ENCODE measurements at places on chromosomes 12 and 14.
A peak's percentile ranks its signal among the peaks of the same experiment; 100 is the strongest.

GRCh38 chr12:57732726-57733593 lies 5.6 kb downstream of the AGAP2 start:
- no peak for DNase-seq

GRCh38 chr14:91835197-91835919 lies 32.0 kb downstream of the TC2N start:
- peak; percentile 23 for DNase-seq

GRCh38 chr12:47808574-47809365 lies 10.9 kb downstream of the HDAC7 start:
- peak; percentile 71 for DNase-seq

GRCh38 chr12:8475508-8476203 lies 19.9 kb downstream of the CLEC6A start:
- no peak for DNase-seq

GRCh38 chr12:62379026-62379722 lies 87.5 kb upstream of the MON2 start:
- DNase-seq: no peak

DNA sequence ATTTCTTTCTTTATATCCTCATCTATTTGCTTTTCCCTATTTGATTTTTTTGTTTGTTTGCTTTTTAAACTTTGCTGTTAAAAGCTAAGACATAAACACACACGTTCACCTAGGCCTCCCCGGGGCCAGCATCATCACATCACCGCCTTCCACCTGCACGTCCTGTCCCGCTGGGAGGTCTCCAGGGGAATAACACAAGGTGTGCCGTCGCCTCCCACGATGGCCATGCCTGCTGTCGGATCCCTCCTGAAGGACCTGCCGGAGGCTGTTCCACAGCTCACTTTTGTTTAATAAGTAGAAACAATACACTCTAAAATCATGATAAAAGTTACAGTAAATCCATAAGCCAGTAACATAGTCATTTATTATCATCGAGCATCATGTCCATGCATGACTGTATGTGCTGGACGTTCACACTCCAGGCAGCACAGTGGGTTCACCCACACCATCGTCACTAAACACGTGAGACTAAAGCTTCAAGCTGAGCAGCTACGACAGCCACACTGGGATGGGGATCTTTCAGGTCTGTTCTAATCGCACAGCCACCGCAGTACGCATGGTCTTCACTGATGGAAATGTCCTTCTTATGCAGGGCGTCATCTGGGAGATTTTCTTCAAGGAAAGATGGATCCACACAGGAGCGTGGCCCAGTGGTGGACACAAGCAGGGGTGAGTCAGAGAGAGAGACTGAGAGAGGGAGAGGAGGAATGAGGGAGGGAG lies 3.6 kb downstream of the RIMBP2 start:
- no peak for DNase-seq

- no peak for DNase-seq
Observed at GRCh38 chr12:16675438-16675837, 69.5 kb upstream of the LMO3 start.

- DNase-seq: no peak
Observed at GRCh38 chr12:132872073-132872855, 15.1 kb downstream of the CHFR start.

DNA sequence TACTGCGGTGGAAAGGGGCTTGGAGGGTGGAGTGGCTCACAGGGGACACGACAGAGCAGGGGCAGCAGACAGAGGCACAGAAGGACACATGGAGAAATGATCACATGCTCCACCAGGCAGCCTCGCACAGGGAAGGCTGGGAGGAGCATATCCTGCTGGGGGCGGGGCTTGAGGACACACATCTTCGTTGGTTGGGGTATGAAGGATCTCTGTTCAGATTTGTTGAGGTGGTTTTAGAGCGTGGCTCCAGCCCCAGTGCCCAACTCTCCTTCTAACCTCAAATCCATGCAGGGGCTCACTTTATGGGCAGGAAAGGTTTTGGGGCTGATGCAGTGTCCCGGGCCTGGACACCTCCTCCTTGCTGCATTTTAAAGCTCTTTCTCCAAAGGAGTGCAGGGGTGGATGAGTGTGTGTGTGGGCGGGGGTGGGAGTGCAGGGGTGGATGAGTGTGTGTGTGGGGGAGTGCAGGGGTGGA lies 733 bp upstream of the P3H3 start:
- peak; percentile 80 for DNase-seq

DNA sequence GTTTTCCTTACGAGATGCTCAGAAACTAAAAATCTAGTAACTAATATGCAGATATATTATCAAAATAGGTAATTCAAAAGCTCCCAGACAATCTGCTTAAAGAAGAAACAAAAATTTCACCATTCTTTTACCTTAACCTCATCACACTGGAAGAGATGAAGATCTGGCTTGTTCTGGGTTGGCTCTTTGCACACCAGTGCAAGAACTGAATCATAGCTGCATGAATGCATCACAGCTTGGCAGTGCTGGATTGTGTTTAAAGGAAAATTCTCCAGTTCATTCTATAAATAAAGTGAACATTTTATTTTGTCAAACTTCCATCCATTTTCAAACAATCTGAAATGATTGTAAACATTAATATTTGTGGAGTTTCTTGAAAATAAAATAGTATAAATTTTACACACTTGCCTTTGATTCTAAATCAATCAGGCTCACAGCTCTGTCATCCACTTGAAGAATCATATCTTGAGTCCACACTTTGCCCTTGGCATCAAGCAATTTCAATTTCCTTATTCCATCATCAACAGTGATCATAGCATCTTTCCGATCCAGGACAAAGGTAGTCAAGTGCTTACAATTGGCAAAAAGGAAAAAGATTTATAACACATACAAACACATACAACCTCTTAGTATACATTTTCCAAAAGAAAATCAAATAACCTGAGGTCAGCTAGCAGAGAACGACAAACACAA lies 119.8 kb downstream of the EPS8 start:
- DNase-seq: no peak

DNA sequence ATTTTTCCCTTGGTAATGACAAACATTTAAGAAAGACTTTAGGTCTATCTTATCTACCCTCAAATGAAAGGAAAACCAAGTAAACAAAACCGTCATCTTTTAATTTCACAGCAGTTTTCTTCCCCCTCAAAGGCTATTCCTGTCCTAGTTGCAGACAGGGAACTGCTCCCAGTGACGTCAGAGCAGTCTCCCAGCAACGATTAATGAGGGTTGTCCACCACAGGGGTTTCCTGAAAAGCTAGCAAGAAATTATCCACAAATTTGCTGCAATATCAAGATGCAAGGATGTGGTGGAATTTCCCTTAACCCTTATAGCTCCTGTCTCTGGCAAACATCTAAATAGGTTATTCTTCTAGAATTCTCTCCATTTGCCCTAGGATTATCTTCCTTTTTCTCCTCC lies 89.1 kb upstream of the STAC3 start:
- no peak for DNase-seq

DNA sequence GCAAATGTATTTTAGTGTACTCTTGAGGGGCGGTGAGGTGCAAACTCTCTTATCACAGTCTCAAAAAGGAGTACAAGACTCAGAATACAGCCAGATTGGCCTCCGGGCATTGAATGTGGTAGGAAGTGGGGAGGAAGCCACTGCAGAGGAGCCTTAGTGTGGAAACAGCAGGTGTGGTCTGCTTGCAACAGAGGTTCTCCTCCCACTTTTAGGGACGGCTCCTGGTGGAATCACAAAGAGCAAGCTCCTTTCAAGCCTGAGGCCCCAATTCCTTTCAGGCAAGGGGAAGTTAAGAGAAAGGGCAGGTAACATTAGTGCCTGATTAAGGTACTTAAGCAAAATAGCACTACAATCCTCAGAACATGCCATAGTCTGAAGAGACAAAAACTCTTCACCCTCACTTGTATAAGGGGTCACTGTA lies 23.7 kb upstream of the SLC2A3 start:
- peak; percentile 84 for DNase-seq

- no peak for DNase-seq
Observed at GRCh38 chr14:92716131-92716530, 32.3 kb downstream of the LGMN start.

DNA sequence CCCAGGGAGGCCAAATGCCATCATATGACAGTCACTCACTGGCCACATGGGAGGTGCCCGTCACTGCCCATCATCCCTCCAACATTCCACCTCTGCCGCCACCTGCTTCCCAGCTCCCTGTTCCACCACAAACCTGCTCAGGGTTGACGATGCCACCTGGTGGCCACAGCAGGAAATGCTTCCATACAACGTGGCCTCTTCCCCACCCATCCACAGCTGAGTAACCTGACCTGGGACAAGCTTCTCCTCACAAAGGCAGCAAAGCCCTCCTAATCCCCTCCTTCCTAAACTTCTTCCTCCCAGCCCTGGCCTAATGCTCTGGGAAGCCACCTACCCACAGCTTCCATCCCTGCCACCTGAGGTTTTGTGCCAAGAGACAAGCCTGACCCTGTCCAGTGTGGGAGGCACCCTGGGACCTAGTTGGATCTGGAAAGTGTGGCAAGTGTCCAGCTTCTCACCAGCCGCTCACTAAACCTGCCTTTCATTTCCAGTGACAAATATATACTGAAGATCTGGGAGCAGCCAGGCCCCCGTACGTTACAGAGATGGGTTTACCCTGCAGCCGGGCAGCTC lies 4.3 kb downstream of the DEGS2 start:
- DNase-seq: peak; percentile 56

DNA sequence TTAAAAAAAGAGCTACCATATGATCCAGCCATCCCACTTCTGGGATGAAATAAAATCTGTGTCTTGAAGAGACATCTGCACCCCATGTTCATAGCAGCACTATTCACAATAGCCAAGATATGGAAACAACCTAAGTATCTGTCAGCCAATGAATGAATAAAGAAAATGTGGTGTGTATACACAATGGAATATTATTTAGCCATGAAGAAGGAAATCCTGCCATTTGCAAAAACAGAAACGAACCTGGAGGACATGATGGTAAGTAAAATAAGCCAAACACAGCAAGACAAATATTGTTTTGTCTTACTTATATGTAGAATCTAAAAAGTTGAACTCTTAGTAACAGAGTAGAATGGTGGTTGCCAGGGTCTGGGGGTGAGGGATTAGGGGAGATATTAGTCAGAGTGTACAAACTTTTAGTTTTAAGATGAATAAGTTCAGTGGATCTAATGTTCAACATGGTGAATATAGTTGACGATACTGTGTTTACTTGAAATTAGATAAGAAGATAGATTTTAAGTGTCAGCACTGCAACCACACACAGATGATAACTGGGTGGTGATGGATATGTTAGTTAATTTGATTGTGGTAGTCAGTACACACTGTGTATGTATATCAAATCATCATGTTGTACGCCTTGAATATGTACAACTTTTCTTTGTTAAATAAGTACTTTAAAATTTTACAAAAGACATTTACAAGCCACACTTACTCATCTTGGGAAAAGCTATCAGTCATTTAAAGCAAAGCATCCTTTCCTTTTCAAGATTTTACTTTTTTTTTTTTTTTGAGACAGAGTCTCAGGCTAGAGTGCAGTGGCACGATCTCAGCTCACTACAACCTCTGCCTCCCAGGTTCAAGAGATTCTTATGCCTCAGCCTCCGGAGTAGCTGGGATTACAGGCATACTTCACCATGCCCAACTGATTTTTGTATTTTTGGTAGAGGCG lies 89.9 kb downstream of the BICD1 start:
- DNase-seq: no peak

GRCh38 chr12:69756088-69756755 lies 17.6 kb downstream of the RAB3IP start:
- no peak for DNase-seq

DNA sequence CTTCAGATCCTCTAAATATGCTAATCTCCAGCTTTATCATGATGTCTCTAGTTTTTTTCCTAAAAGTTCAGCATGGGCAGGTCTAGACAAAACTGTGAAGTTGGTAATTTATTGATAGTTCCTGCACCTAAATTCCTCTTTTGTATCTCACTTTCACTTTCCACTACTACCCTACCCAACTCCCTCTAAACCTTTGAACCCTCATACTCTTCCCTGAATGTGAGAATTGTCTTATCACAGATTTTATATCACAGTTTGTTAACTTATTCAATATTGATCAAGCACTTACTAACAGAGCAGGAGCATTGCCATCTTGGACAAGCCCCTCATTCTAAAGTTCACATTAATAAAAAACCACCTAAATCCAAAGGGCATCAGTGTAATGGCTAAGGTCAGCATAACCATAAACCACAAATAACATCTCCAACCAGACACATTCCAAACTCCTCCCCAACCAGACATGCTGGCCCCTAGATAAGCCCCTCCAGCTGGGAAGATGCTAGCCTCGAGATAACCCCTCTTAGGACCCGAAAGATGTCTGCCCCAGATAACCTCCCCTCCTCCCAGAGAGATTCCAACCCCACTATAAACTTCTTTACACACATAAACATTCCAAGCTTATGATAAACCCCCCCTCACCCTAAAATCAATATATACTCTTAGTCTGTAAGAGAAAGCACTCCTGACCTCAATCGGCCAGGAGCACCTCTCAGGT lies 78.7 kb downstream of the FSCB start:
- DNase-seq: no peak

DNA sequence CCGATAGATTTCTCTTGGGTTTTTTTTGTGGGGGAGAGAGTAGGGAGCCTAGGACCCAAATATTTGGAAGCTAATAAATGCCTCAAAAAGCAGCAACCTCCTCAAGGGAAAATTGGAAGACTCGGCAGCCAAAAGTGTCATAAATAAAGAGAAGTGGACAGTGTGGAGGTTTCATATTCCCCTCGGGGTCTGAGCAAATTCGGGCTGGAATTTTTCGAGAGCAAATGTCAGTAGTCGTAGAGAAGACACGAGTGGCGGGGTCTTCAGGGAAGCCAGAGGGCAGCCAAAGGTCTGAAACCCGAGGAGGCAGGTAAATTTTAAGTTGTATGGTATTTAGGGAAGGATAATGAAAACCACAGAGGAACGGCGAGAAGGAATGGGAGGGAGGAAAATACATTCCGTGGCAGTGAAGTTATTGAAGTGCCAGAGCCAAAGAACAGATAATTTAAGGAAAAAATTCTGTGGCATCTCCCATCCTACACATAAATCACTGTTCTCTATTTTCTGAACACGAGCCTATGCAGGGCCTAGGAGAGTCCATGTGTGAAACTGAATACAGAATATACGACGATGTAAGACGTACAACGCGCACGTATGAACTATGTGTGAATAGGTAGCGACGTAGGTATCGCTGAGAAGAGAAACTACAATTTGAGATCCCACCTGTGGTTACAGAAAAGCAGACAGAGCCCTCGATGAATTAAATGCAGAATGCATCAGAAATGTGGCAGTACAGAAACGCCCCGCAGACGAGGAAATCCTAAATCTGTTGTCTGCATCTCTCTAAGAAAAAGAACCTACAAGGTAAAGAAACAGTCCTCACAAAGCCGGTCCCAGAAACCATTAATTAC lies 12.9 kb downstream of the BCL11B start:
- DNase-seq: no peak
